Adrenal gland (tissue), 19 donors: ENCODE measurements at places on chromosomes 6 and 20. TPM values are rescaled to one million over a fixed set of nuclear protein-coding genes. Genes with fewer than 3 reads are reported as not detected.

- DNase-seq = no peak
These were observed 100.3 kb upstream of the MPC1 start for GRCh38 chr6:166483026-166483425.

GRCh38 chr6:116387374-116387773, 16.6 kb downstream of the DSE start:
- DNase-seq = no peak

- no peak for DNase-seq
These were observed 217.8 kb downstream of the MAFB start for GRCh38 chr20:40471261-40471629.

GRCh38 chr6:100457311-100457990, 7.3 kb downstream of the SIM1 start:
- DNase-seq = no peak

DNA sequence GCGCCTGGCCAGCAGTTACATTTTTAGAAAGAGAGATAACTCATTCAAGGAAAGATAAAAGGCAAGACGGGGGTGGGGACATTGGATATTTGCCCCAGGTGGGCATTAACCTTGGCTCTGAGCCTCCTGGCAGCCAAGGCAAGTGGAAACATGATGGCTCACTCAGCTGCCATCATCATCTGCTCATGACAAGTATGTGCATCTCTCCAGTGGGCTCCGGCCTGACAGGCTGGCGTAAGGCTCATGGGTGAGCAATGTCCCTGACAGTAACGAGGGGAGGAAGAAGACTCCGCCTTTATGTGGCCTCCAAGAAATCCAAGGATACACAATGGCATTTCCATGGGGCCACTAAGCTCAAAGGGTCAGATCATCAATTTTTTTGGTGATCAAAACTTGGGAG, 13.3 kb downstream of the ANKRD60 start:
- DNase-seq = no peak

GRCh38 chr6:91487696-91488392, 901.0 kb upstream of the MAP3K7 start:
- no peak for DNase-seq

GRCh38 chr6:30568245-30568644, 3.0 kb upstream of the ABCF1 start:
- DNase-seq = no peak

- no peak for DNase-seq
These were observed 901 bp downstream of the KCNK15 start for GRCh38 chr20:44746367-44747165.

- DNase-seq = no peak
These were observed 136.7 kb downstream of the MMUT start for GRCh38 chr6:49326347-49326746.

DNA sequence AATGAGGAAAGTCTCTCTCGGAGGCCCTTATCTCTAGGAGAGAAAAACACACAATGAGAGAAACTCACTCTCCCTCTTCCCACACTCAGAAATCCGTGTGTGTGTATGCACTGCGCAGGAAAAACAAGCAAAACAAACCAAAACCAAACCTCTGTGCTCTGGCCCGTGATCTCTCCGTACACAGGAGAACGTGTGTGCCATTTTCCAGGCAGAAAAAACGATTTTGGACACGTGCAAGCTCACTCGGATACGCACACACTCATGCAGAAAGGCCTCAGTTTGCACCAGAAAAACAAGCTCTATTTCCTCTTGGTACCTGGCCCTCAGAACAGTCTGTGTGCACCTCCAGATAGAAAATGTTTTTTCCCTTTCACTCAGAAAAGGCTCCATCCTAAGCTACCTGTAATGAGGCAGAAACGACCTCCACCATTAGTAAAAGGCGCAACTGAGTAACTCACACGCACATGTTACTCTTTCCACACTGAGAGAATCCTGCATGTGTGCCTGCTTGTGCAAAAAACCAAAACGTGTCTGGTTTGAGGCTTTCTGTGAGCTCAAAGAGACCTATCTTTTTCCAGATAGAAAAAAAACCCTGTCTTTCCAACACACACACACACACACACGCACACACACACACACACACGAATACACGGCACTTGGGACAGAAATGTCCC, 99.2 kb downstream of the EDN3 start:
- DNase-seq = no peak

- DNase-seq = no peak
These were observed 12.0 kb downstream of the PFDN4 start for GRCh38 chr20:54219751-54220426.

- peak; percentile 90 for DNase-seq
These were observed 14.2 kb downstream of the FIG4 start for GRCh38 chr6:109705258-109705657.

GRCh38 chr6:113631666-113632065, 225.5 kb upstream of the MARCKS start:
- no peak for DNase-seq

DNA sequence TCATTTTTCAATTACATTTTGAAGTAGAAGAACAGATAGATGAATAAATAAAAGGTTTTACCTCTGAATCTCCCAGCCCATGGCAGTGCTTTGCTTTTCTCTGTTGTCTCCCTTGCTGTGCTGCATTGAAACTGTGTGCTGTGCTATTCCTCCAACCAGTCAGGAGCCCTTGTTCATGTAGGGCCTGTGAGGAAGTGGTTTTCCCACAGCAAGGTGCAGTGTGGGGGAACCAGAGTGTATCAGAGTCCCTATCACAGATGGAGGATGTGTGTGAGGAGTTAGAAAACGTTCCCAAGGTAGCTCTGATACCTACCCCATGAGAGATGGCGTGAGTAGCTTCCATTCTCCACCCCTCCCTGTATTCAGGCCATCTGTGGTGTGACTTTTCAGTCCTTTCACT, 72.8 kb upstream of the RALGAPA2 start:
- DNase-seq = no peak

Gene NINL
- total RNA-seq = 14.1 TPM

Gene PGBD1
- total RNA-seq = 3.1 TPM
